Activated naive CD8-positive, alpha-beta T cell treated with anti-CD3 and anti-CD28 coated beads, Interleukin-2, amount 10 ng/mL, durations not matched to agents 7 days and 5 days (primary cell): ENCODE measurements at places on chromosomes 6 and 20.

- no peak for DNase-seq
Observed at GRCh38 chr6:157921685-157922367, 59.8 kb upstream of the SYNJ2 start.

DNA sequence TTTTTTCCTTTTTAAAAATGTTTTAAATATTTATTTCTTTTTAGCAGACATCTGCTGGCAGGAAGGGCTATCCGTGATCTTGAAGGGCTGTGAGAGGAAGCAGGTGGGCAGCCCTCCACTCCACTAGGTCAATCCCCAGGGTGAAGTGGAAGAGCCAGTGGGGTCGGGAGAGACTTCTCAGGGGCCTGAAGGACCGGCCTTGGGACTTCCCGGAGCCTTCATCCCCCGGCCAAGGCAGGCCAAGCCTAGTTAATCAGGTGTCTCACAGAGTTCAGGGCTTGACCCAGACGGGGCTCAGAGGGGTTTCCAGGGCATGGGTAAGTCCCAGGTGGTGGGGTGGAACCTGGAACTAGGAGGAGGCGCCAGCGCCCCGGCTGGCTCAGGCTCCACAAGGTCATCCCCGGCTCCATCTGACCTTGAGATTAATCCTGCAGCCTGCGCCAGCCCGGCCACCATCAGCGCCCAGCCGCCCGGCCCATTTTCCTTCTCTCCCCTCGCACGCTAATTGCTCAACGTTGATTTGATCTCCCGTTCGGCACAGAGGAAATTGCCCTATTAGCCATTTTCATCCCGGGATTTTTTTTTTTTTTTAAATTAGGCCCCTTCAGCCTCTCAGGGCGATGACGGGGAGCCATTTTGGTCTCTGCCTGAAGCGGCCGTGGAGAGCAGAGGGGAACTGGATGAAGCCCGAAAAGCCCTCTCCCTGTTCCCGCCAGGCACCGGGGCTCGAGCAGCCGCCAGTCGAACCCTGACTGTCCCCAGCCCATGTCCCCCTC lies 44.4 kb downstream of the MDFI start:
- DNase-seq = peak; percentile 45

- no peak for DNase-seq
Observed at GRCh38 chr6:30840084-30840934, 44.0 kb upstream of the DDR1 start.

DNA sequence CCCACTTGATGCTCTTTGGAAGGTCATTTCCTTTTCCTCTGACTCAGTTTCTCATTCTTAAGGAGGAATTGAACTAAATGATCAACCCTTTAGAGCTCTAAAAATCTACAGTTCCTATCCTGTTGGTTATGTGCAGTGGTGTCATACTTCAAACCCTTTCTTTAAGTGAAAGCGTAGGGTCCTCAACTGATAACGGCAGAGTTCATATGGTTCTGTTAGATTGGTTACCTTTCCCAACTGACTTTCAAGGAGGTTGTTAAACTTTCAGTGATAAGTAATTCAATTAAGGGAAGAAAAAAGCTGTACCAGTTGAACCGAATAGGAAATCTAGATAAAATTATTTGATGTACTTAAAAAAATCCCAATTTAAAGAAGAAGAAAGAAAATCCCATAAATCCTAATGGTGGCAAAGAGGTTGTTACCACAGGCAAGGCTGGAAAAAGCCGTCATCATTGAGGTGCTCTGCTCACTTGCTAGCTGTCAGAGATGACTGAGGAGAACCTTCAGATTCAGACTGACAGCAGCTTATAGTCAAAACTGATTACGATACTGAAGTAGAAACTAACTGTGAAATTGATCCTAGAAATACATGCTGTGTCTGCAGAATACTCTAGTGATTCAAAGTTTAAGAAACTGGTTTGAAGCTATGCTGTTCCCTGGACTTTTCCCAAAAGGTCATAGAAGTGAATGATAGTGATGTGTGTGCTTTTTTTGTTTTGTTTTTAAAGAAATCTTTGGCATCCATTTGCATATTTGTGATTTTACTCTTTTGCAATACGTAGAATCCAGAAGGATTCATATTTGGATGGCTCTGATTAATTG lies 16.2 kb downstream of the TMEM14A start:
- no peak for DNase-seq

- no peak for DNase-seq
Observed at GRCh38 chr6:162109480-162110050, 618.0 kb downstream of the PRKN start.

- no peak for DNase-seq
Observed at GRCh38 chr20:61391185-61391584, 139.1 kb downstream of the CDH4 start.

- DNase-seq = no peak
Observed at GRCh38 chr6:97401533-97401932, 118.5 kb upstream of the MMS22L start.

DNA sequence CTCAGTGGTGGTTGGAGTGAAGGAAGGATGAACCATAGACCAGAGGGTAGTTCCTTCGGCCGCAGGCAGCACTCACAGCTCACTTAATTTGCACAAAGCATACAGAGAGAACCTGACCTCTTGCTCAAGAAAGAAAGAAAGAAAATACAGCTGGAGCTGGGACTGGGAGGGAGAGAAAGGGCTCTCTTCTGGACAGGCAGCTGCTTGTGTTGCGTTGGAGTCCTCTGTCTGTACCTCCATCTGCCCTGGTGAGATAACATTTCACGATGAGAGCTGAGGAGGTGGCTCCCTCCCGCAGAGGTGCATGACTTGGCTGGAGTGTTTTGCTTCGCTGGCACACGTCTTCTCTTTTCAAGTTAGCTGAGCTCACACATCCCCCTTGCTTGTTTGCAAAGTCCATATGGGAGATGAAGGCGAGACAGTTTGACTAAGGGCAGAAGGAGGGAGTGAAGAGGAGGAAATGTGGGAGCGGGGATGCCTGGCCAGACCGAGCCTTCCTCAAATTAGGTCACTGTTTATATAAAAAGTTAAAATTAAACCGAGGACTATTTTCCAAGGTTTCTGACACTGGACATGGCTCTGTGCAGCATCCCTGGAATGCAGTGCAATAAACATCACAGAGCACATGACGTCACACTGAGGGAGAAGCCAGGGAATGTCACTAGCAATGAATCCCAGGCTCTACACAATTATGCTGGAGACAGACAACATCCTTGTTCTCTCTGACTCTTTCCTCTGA lies 359.4 kb downstream of the CD83 start:
- no peak for DNase-seq

- DNase-seq = no peak
Observed at GRCh38 chr6:127115084-127115655, 3.3 kb upstream of the RSPO3 start.

DNA sequence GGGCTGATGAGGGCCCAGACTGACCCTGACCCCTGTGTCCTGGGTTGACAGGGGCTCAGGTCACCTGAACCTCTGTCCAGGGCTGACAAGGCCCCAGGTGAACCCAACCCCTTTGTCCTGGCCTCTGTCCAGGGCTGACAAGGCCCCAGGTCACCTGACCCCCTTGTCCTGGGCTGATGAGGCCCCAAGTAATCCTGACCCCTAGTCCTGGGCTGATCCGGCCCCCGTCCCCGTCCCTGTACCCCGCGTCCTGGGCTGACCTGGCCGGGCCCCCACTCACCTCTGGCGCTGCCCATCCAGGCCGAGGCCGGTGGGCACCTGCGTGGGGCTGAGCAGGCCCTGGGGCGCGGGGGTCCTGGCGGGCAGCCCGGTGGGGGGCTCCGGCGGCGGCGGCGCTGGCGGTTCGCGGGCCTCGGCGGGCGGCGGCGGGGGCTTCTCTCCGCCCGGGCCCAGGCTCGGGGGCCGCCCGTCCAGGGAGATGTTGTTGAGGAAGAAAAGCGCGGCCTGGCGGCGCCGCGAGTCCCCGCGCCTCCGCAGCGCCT lies 379 bp downstream of the CABLES2 start:
- no peak for DNase-seq

GRCh38 chr6:97133067-97133466 lies 149.9 kb downstream of the MMS22L start:
- no peak for DNase-seq

DNA sequence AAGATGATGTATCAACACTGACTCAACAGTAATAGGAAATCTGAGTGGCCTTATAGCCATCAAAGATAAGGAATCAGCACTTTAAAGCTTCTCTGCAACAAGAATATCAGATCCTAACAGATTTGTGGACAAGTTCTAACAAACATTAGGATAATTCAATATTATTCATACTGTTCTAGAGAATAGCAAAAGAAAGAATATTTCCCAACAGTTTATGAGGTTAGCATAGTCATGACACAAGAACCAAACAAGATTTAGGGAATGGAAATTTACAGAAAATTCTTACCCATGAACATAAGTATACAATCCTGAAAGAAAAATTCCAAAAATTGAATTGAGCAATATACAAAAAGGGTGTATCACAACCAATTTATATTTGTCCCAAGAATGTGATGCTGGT lies 64.3 kb upstream of the BTBD3 start:
- no peak for DNase-seq

- no peak for DNase-seq
Observed at GRCh38 chr20:37523911-37524700, 3.1 kb downstream of the NNAT start.
